NCI-H1930 (cell line): ENCODE measurements at places on chromosomes 5 and 9.
A peak's percentile ranks its signal among the peaks of the same experiment; 100 is the strongest.

GRCh38 chr9:4324513-4324912 is 24.6 kb upstream of the GLIS3 start:
- DNase-seq, result no peak

DNA sequence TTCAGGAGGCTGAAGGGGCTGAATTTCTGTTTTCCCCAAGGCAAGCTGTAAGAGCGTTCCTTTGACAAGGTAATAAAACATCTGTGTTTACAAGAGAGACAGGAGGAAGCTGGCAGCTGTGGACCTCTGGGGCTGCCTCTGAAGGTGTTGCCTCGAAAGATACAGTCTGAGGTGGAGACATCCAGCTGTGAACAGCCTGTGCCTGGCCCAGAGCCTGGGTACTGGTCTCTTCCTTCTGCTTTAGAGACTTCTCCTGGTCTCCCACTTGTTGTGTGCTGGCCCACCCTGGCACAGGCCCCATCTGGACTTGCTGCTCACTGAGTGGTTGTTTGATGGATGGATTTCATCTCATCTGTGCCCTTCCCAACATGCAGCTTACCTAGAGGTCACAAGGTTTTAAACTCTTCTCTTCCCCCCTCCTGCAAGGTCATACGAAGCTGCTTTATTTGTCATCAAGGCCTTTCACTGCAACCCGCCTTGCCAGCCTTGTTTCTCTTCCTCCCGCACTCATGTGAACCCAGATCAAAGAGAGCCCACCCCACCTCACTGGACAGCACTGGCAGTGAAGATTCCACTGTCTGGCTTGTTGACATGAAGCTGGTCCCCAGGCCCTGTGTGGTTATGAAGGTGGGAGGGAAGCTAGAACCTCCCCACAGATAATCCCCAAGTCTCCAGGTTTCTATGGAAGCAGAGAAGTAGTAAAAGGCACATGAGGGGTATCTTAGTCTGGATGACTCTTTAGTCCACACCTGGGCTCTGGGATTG is 35.0 kb upstream of the ALDH1B1 start:
- no peak for DNase-seq

- no peak for DNase-seq
These were observed 275.6 kb downstream of the SEC61B start for GRCh38 chr9:99497641-99498040.

DNA sequence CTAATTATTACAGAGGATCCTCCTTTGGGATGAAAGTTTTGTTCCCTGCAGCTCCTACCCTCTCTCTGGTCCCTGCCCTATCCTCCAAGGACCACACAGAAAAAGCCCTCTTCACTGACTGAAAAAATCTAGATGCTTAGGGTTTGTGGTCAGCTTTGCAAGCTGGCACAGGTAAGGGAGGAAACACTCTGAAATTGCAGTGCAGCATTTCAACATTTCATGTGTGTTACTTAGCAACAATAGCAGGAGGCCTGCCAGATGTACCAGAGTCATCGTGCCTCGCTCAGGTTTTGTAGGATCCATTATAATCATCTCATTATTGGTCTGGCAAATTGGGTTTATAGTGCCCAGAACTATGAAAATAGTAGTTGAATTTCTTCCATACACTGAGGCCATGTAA is 109.5 kb downstream of the PALM2AKAP2 start:
- DNase-seq, result no peak

GRCh38 chr9:34988218-34989002 is 1.1 kb upstream of the DNAJB5 start:
- DNase-seq, result no peak

DNA sequence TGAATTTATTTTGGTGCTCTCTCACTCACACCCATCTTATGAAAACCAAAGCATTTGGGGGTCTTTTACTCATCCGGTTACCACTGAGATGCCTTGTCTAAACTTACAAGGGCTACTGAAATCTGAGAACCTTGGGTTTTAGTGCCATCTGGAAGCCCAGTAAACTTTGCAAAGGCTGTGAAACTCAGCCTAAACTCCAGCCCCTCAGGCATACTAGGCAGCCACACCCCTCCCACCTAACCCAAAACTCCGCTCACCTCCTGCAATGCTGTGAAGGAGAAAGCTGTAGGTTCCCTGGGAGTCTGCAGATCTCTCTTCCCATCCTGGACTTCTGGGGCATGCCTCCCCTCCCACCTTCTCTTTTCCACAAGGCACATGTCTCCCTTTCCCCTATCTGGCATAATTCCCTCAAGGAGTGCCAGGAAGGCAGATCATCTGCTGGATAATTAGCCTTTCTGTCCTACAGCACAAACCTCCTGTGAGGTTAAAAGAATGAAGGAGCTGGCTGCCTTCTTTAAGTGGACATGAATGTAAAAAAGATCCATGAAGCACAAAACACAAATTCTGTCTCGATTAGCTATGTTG is 71.5 kb upstream of the ANXA1 start:
- DNase-seq, result no peak

- DNase-seq, result no peak
These were observed 108.6 kb downstream of the TRIO start for GRCh38 chr5:14251733-14252132.

GRCh38 chr9:116243708-116244107 is 90.1 kb downstream of the PAPPA start:
- DNase-seq, result no peak

DNA sequence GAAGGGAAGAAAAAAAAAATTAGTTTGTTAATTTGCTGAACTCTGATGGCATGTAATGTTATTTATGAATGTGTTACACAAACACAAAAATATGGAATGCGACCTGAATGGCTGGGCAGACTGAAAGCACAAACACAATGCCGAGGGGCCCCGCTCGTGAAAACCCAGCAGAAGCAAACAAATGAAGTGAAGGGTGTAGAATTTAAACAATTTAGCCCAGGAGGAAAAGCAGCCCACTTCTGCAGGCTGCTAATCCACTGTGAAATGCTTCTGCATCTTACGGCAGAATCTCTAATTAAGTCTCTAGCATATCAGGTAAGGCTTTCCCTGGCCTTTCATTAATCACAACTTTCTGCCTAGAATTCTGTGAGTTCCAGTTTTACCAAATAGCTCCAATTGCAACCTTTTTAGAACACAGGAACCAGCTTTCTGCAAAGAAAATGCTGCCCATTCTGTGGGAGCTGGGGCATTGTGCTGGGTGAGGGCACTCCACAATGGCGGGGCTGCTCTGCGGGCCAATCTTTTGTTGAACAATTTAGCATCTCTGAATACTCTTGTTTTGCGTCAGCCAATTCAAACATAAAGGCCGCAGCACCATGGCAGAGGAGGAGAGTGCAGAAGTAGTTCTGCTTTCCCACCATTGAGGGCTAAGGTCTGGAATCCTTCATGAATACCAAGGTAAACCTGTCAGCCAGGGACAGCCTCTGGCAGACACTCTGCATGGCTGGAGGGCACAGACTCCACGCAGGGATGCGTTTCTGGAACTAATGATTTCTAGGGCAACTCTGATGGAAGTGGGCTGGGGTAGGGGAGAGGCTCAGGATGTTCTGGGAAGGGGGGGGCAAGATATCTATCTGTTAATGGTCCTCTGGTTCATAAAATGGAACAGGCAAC is 66.4 kb downstream of the PTCH1 start:
- no peak for DNase-seq

- DNase-seq, result no peak
These were observed 113.6 kb upstream of the TSLP start for GRCh38 chr5:110957934-110958333.

- no peak for DNase-seq
These were observed 14.1 kb downstream of the LCN10 start for GRCh38 chr9:136728548-136729123.

DNA sequence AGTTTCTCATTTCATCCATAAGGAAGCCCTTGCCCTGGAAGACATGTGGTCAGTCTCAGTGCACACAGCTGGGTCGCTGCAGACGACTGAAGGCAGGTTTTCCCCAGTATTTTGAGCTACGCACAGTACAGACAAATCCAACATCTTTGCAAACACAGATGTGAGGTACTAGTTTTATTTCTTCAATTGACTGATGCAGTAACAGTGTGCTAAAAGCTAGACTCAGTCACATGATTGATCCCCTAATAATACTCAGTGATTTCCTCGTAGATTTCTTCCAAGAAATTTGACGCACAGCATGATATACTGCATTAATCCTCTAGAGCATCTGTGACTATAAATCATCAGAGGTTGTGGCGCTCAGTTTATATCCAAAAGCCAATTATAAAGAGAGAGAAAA is 346.1 kb downstream of the DIRAS2 start:
- DNase-seq, result no peak

- DNase-seq, result no peak
These were observed 2.8 kb downstream of the ZNF608 start for GRCh38 chr5:124743602-124744169.

- no peak for DNase-seq
These were observed 121.5 kb downstream of the CAMK4 start for GRCh38 chr5:111345731-111346130.

- DNase-seq, result no peak
These were observed 38.5 kb downstream of the ABITRAM start for GRCh38 chr9:108972626-108973209.

DNA sequence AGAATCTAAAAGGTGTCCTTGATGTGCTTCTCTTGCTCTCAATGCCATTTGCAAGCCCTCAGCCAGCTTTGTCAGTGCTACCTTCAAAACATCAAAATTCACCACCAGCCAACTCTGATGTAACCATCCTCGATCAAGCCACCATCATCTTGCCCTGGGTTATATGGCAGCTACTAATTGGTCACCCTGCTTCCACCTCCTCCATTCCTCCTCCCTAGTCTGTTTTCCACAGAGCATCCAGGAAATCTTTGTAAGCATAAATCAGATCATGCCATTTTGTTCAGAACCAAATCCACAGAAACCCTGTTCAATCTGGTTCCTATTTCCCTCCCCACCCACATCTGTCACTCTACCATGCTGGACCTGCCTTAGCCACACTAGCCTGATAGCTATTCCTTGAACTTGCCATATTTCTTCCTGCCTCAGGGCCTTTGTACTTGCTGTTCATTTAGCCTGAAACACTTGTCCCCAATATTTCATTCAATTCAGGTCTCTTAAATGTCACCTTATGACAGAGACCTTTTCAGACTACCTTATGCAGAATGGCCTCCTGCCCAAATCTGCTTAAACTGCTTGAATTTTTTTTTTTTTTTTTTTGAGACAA is 1.9 kb upstream of the B4GALT1 start:
- no peak for DNase-seq

DNA sequence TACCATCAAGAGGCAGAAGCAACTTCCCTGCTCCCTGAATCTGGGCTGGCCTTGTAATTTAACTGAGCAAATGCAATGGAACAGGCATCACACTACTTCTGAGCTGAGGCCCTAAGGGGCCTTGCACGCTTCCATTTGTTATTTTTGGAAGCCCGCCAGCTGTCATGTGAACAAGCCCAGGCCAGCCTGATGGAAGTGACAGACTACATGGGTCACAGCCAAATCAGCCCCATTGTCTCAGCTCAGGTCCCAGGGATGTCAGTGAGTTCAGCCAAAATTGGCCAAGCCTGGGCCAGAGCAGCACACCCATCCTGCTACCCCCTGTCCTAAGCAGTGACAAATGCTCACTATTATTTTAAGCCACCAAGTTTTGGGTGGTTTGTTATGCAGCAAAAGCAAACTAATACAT is 72.8 kb downstream of the PRRT1B start:
- no peak for DNase-seq

DNA sequence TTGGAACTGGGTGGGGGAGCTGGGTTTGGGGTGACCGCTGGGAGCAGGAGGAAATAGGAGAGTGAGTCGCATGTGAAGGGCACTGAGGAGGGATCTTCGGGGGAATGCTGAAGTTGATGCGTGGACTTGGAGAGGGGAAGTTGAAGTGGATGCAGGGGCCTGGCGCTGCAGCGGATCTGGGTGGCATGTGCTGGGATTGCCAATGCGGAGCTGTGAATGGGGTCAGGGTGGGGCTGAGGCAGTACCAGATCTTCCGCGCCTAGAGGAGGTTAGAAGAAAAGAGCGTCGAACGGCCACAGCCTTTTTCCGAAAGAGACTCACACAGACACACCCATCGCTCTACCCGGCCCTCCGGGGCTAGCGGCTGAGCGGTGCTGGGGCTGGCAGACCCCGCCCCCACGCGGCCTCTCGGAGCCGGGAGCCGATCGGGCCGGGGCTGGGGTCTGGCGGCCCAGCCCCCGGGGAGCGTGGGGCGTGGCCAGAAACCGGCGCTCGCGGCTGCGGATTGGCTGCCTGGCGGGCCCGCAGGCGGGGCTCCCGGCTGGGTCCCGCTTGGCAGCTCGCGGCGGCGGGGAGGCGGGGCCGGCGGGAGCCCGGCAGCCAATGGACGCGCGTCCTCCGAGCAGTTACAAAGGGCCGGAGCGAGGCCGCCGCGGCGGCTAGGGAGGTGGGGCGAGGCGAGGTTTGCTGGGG is at the start of gene TGFBR1:
TGFBR1 (plus strand) TSS at position 655 of the 693 bp plus-strand sequence. CDS start 93 bp downstream, outside the sequence.
- DNase-seq, result peak; percentile 86

DNA sequence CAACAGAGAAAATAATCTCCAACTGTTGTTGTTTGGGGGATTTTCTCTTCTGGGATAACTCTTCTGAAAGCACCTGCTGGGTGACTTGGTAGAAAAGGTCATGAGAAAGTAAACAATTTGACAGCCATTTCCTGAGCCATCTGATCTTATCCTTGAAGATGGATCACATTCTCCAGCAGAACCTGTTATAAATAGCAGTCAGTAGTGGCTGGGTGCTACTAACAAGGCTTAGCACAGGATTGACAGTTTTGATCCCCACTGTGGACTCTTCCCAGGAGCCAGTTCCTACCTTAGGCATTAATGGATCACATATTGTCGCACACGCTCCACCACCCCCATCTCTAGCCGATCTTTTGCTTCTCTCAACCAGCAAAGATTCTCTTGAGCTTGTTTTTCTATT is 220.2 kb downstream of the PLK2 start:
- DNase-seq, result no peak

DNA sequence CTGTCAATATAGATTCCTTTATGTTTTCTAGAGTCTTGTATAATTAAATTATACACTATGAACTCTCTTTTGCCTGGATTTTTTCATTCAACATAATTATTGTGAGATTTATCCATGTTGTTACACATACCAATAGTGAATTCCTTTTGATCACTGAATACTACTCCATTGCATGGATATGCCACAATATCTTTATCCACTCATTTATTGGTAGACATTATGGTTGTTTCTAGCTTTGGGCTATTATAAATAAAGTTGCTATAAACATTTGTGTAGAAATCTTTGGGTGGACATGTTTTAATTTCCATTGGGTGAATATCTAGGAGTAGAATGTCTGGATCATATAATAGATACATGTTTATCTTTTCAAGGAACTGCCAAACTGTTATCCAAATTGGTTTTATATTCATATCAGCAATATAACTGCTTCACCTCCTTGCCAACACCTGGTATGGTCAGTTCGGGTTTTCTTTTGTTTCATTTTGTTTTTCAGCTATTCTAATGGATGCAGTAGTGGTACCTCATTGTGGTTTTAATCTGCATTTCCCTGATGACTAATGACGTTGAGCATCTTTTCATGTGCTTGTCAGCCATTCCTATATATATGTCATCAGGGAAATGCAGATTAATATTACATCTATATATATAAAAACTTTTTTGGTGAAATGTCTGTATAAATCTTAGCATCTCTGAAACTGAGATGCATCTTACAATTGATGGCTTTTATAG is 32.1 kb upstream of the TCF7 start:
- no peak for DNase-seq

GRCh38 chr5:11640158-11640873 is 263.9 kb downstream of the CTNND2 start:
- no peak for DNase-seq

- DNase-seq, result no peak
These were observed 68.3 kb downstream of the TARS1 start for GRCh38 chr5:33509036-33509435.
